ENCODE measurements at places on chromosomes 7 and 10.

GRCh38 chr7:82700741-82701140 lies 257.2 kb upstream of the CACNA2D1 start:
- DNase-seq, result no peak

GRCh38 chr10:71998119-71998839 lies 34.1 kb downstream of the CHST3 start:
- no peak for DNase-seq

DNA sequence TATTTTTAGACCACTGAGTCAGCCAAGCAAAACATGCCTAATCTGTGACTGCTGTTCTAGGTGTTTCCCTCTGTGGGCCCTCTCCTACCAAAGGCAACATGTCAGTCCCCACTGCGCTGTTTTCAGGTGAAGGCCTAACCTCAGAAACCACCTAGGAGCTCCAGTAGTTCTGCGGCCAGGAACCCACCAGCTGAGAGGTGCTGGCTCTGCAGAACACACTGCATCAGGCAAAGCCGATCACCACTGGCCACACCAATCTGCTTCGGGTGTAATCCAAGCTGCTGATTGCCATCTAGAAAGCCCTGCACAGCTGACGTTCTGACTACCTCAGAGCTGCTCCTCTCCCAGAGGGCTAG lies 14.9 kb downstream of the CAMK2G start:
- no peak for DNase-seq

- DNase-seq, result no peak
Observed at GRCh38 chr7:127383123-127383835, 9.2 kb downstream of the ZNF800 start.

DNA sequence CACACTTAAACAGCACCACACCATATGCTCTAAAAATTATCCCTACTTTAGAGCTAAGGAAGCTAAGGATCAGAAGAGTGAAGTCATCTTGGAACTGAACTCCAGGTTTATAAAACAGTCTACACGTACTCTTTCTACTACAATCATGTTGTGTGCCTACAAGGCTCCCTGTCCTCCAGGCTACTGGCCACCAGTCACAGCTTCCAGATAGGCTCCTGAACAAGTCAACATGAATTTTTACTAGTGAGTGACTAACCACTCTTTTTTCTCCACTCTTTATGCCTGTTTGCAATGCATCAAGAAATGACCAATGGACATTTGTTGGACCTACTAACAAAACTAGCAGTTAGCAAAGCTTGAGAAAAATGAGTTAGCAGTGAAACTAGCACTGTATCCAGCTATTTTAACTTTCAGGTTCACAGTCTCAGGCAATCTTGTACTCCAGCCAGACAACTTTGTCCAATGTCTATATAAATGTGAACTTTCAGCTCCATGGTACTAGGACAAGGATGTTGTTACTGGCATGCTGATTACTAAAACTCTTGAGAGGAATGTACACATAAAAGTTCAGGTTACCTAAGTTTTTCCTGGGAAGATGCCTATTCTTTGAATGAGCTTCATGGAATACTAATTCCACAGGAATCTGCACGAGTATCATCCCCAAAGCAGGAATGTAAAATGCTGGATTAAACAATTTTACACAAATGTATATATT lies 180.0 kb downstream of the BTAF1 start:
- DNase-seq, result no peak

All from CD4-positive, alpha-beta T cell (primary cell).